ENCODE measurements at places on chromosomes 1 and 21. TPM values are rescaled to one million over a fixed set of nuclear protein-coding genes. Genes with fewer than 3 reads are reported as not detected.

DNA sequence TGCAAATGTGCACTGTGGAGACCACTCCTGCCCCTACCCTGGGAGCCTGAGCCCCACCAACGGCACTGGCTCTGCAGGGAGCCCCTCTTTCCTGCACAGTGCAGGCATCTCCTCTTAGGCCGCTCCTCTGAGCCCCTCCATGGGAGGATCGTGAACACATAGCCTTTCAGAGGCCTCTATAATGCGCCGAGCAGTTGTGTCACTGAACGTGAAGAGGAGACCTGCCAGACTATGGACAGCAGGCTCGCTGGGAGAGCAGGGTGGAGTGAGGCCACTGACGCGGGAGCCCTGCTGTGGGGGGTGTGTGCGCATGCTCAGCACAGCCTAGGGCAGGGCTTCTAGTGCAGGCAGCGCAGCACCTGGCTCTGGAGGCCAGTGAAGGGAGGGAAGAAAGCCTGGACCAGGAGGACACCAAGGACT lies 151.3 kb upstream of the COL6A1 start:
- no peak for DNase-seq

DNA sequence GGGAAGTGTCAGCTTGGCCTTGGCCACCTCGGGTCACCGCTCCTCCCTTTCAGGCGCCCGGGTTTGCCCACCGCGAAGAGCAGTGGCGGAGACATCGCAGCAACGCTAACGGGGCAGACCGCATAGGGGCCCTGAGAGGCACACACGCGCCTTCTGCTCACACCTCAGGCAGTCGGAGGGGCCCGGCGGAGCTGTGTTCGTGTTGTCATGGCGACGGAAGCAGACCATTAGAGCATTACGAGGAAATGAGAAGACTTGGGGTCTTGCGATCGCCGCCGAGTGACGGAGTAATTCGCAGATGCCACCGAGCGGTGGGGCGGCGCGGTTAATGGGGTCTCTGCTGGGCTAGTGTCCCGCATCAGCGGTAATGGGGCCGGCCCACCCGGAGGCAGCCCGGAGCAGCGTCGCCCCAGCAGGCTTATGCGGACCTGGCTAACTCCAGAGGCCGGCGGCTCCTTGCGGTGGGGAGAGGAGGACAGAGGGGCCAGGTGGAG lies 144.1 kb downstream of the TNR start:
- DNase-seq: no peak

The DPM3 gene
- 65.8 TPM for total RNA-seq

DNA sequence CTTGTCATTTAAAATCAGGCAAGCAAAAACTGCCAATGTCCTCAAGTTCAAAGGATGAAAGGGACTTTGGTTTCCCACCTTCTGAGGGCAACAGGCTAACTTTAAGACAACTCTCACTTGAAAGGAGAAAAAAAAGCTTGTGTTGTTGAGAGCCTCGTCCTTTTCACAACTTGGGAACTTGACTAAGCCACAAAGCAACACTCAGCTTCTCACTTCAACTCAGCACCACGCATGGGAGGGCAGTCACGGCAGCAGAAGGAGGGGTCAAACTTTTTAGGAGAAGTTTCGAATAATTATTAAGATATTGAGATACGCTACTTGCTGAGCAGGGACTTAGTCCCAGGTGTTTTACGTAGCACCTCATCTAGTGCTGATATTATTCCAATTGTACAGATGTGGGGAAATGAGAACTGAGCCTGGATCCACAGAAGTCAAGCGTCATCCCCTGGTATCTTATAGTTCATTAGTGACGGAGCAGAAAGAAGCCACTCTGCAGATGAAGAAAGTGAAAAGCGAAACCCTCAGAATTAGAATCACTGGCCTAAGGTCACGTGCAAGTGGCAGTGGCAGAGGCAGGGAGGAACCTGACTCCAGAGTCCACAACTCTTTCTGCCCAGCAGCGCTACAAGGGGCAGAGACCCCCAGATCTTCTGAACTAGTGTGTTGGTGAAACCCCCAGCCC lies 83.6 kb downstream of the JAK1 start:
- DNase-seq: no peak

DNA sequence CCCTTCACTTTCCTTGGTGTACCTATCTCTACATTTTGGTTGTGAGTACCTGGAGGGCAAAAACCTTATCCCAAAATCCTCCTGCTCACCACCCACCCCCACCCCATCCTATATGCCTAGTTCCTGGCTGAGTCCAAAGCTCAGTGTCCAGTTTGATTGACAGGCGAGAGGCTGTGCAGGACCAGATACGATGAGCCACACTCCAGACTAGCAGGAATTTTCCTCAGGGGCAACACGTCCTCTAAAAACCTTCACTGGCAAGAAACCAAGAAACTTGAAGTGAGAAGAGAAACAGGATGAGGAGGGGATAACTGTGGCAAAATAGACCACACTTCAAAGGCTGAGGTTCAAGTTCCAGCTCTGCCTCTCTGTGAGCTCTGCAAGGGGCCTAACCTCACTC lies 1.1 kb upstream of the SLAMF8 start:
- no peak for DNase-seq

The OR2T33 gene
- total RNA-seq: not detected

GRCh38 chr1:54800899-54801759 lies at the start of gene TTC22:
Gene TTC22, minus strand, starts transcription at chr1:54801323. Its CDS starts 160 bp downstream, at chr1:54801163.
- DNase-seq: no peak

GRCh38 chr1:234614081-234614489 lies 4.1 kb upstream of the IRF2BP2 start:
- DNase-seq: no peak

DNA sequence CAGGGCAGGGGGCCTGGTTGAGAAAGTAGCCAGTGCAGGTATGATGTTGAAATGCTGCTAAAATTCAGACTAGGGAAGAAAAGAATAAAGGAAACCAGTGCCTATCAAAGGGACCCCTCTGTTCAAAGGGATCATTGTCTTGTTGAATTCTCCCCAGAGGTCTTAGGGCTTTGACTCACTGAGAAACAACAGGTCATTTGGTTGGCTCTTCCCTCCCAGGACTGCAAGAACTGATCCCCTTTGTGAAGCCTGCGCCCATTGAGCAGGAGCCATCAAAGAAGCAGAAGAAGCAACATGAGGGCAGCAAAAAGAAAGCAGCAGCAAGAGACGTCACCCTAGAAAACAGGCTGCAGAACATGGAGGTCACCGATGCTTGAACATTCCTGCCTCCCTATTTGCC lies 11.8 kb upstream of the CELSR2 start:
- DNase-seq: no peak

Measured in left cardiac atrium (tissue), 4 donors.